ENCODE measurements at places on chromosomes 1 and 21. TPM values are rescaled to one million over a fixed set of nuclear protein-coding genes. Genes with fewer than 3 reads are reported as not detected.

The AJAP1 gene
- total RNA-seq: 0.15 TPM

The ODF2L gene
- 8.9 TPM for total RNA-seq

The NPR1 gene
- total RNA-seq: under 0.01 TPM

The FMN2 gene
- total RNA-seq: 0.17 TPM

The EVA1C gene
- total RNA-seq: 2.7 TPM

The OR6N1 gene
- not detected for total RNA-seq

All from bronchus fibroblast of lung (primary cell).